ENCODE measurements at places on chromosomes 5 and 9.

DNA sequence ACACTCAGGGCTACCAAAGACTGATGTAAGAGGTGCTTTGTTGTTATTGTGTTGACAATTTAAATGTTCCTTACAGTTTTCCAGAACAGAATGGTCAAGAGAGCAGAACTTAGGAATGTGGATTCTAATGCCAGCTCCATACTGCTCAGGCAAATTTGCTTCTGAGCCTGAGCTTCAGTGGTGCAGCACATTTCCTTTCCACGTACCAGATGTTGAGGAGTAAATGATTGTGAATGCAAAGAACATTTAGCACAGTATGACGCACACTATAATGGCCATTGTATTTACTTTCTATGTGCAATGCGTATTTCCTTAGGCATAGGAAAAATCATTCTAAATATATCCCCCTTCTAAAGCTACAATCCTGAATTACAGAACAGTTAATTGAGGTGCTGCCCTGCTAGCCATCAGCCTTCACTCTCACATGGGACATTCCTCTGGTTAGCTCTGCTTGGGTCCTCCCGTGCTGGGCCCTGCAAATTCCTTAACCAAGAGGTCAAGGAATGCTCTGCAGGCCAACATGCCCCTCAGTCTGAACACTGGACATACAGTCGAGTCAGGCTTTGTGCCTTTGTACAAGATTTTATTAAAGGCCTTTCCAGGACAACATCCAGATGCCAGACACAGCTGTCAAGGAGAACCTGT, 21.1 kb upstream of the TMEM174 start:
- DNase-seq: no peak

DNA sequence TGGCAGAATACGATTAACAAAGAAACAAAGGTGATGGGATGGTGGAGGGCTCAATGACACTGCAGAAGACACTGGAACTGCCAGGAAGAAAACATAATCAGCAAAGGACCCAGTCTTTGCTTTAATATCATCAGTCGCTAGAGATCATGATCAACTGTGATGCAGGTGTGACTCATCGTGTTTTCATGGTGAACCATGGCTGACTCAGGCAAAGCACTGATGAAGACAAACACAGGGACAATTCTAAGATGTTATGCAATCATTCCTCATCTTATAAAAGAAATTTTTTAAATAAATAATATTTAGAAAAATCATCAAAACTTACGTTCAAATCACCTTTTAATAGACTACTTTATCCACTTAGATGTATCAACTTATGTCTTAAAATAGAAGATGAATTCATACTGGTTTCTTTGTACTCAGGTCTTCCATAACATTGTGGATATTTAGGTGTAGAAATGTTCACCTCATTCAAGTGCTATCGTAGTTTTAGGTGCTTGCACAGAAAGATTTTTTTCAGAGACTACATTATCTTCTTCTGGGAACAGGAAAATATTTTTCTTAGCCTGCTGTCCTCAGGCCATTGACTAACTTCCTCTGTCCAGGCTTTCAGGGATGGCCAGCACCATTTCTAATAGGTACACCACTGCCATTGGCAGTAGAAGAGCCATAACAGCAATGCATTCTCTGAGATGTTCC, 673.4 kb upstream of the MEF2C start:
- DNase-seq: no peak

DNA sequence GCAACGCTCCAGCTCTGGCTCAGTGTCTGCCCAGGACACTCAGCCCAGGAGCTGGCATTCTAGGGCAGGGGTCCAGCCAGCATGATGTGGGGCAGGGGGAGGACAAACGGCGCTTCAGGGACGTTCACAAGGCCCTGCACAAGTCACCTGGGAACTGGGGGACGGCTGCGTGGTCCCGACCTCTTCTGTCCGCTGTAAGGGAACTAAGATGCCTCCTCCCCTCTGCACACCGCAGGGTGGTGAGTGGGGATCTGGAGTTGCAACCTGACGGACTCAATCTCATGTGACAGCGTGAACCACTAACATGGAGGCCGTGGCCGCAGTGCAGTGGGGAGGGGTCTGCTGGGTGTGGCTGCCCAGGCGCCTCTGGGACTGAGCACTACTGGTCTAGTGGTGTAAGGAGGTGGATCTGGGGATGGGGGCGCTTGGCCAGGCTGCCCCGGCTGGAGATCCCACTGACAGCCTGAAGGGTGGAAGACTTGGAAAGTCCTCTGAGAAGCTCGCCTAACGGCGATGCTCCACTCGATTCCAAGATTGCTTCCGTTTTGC, 88.0 kb upstream of the RAPGEF1 start:
- no peak for DNase-seq

DNA sequence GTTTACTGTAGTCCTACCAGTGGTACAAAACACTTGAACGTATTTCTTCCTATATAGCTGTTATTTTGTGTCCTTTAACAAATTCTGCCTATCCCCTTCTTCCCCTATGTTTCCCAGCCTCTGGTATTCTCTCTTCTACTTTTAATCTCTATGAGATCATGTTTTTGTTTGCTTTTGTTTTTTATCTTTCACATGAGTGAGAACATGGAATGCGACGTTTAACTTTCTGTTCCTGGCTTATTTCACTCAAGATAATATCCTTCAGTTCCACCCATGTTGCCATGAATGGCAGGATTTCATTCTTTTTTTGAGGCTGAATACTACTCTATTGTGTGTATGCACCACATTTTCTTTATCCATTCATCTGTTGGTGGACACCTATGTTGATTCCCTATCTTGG, 634.4 kb upstream of the WWC1 start:
- no peak for DNase-seq

DNA sequence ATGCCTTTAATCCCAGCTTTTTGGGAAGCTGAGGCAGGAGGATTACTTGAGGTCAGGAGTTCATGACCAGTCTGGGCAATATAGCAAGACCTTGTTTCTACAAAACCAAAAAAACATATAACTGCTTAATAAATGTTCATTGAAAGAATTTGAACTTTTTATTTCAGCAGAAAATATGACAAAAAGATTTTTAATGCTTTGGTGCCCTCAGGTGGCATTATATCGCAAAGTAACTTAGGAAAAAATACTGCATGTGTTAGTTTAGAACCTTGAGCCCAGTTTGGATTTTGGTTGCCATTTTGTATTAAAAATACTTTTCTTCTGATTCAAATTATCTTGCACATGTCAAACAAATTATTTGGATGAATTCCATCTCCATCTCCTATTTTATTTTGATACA, 103.2 kb downstream of the GPBP1 start:
- no peak for DNase-seq

All from DND-41 (cell line).